ENCODE measurements at places on chromosomes 7 and 10. TPM values are rescaled to one million over a fixed set of nuclear protein-coding genes. Genes with fewer than 3 reads are reported as not detected.

GRCh38 chr10:120426306-120426705 lies 30.7 kb upstream of the PLPP4 start:
- DNase-seq = no peak

- no peak for DNase-seq
Measured at GRCh38 chr7:147400925-147401324, 1189.6 kb upstream of the C7orf33 start.

- DNase-seq = no peak
Measured at GRCh38 chr10:80540618-80540980, 2.9 kb downstream of the SH2D4B start.

AKR1D1 gene
- total RNA-seq = not detected

DNA sequence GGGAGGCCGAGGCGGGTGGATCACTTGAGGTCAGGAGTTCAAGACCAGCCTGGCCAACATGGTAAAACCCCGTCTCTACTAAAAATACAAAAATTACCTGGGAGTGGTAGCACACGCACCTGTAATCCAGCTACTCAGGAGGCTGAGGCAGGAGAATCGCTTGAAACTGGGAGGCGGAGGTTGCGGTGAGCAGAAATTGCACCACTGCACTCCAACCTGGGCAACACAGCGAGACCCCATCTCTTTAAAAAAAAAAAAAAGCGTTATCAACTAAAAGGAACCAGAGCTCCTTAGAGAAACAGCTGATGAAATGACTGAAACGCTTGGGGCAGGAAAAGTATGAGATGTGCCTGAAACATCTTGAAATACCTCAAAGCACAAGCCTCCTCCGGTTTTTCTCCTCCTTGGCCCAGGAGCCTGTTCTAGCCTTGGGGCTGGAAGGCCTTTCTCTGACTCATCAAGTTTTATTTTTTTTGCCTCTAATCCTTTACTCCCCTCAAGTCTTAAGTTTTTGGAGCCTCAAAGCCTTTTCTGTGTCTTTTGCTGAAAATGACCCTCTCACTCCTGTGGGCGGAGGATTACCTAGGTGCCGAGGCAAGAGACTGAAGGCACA lies 2.6 kb upstream of the METTL27 start:
- DNase-seq = no peak

- DNase-seq = no peak
Measured at GRCh38 chr7:30526163-30526562, 21.5 kb upstream of the GGCT start.

DNA sequence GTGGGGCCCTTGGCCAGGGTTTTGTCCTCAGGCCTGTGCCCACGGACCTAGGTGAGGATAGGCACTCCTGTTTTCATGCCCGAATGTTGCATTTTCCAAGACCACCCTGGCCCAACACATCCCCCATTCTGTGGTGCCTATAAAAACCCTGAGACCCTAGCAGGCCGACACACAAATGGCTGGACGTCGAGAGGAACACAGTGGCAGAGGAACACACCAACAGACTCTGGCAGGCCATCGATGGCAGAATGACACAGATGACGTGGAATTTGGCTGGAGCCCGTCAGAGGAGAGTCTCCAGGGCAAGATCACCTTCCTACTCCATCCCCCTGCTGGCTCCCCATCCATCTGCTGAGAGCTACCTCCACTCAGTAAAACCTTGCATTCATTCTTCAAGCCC lies 898.8 kb downstream of the ANKRD7 start:
- no peak for DNase-seq

- peak; percentile 64 for DNase-seq
Measured at GRCh38 chr10:96339956-96340904, 18.6 kb downstream of the OPALIN start.

- DNase-seq = no peak
Measured at GRCh38 chr7:108200326-108200725, 70.2 kb upstream of the LAMB4 start.

DNA sequence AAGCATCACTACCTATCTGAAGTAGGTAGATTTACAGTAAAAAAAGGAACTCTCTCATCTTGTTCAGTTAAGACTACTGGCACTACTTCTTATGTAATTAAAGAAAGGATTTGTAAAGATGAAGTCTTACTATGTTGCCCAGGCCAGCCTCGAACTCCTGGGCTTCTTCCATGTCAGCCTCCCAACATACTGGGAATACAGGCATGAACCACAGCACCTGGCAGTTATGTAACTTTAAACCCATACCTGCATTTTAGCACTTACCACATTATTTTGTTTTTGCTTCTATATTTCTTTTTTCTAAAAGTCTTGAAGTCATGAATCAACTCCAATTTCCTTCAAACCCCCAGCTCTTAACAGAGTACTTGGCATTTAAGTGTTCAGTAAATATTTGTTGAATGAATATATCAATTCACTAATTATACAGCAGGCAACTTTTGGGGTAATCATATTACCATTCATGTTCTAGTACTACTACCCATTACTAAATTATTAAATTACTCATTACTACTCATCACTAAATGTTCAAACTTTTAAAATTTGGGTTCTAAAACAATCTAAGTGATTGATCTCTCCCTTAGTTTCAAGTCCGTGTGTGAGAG lies 31.6 kb upstream of the CCDC71L start:
- no peak for DNase-seq

- no peak for DNase-seq
Measured at GRCh38 chr10:69712342-69712741, 82.3 kb downstream of the FAM241B start.

DNA sequence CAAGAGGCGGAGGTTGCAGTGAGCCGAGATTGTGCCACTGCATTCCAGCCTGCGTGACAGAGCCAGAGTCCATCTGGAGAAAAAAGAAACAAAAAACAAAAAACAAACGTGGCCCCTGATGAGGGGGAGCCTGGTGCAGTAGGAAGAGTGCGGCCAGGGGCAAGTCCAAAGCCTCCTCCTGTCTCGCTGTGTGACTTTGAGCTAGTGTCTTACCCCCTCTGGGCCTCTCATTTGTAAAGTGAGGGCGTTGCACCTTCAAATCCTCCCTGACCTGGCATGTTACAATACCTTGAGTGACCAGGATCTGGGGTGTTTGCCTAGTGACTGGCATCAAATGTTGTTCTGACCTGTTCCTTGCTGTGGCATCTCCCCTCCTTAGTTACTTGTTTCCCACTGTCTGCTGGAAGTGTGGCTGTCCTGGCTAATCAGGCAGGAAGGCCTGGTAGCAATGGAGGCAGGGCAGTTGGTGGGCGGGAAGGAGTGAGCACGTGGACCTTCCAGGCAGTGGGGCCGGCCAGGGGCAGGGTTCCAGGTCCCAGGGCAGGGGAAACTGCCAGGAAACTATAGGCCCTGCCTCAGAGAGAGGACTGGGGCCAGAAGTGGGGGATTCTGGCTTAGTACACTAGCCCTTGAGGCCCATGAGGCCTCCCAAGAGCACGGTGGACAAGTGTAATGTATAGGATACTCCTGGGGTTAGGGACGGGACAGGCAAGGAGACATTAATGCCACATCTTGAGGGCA lies 24.5 kb upstream of the GOLGA7B start:
- DNase-seq = no peak

SPDYE8 gene
- total RNA-seq = not detected

GRCh38 chr7:46011501-46011900 lies 90.4 kb upstream of the IGFBP3 start:
- DNase-seq = no peak

GRCh38 chr10:79430325-79430905 lies 15.0 kb downstream of the ZCCHC24 start:
- no peak for DNase-seq

DNA sequence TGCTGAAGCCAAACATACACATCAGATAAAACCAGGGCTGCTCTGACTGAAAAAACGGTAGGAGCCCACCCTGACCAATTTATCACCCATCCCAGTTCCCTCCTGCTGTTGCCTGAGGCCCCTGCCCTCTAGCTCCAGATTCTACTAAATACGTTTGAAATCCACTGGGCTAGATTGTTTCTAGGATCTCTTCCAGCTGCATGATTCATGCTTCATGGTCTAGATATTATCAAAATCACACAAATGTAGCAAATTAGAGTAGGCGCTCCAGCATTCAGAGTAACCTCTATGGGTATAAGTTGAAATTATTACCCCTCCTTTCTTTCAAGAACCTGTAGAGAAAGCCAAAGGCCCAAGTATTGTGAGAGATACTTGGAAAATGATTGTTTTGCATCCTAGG lies 151.2 kb upstream of the FAM13C start:
- no peak for DNase-seq

DNA sequence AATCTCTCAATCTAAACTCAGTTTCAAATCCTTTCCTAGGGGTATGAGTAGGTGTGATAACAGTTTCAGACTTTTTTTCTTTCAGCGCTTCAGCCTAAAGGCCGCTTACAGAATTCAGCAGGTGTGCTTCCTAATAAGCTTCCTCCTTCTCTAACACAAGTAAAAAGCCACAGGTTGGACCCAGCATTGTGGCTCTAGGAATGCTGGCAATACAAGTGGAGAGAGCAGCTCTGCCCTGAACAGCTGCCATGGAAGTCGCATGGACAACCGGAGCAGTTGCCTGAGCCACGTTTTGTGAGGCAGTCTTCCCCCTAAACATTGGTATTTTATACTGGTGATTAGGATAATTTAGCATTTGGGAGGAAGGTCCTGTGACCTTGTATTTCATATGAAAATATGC lies 83.5 kb downstream of the ST7 start:
- DNase-seq = no peak

FOXP2 gene
- not detected for total RNA-seq

DNA sequence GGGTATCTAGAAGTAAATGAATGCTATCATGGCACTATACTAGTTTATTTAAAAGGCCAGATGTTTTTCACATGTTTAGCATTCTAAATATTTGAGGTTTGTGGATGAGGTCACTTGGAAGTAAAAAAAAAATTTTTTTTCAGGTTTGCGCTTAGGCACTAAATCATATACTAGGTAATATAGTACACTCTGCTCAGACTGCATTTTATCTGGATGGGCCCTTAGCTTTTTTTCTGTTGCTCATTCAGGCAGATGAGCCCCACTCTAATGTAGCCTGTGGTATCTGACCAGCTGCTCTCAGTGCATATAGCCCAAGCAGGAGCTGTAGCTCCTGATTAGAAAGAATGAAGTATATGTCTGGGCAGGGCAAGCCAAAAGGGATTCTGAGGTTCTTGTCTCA lies 210.1 kb downstream of the AUTS2 start:
- DNase-seq = no peak

ANKRD26 gene
- total RNA-seq = 10.3 TPM

GRCh38 chr7:99621271-99621670 lies 4.5 kb downstream of the ZSCAN25 start:
- no peak for DNase-seq

VIPR2 gene
- total RNA-seq = not detected

SLC16A12 gene
- not detected for total RNA-seq

- no peak for DNase-seq
Measured at GRCh38 chr10:24988831-24989640, 26.9 kb downstream of the ENKUR start.

BTRC gene
- total RNA-seq = 14.3 TPM

CPA5 gene
- 3.5 TPM for total RNA-seq

DNA sequence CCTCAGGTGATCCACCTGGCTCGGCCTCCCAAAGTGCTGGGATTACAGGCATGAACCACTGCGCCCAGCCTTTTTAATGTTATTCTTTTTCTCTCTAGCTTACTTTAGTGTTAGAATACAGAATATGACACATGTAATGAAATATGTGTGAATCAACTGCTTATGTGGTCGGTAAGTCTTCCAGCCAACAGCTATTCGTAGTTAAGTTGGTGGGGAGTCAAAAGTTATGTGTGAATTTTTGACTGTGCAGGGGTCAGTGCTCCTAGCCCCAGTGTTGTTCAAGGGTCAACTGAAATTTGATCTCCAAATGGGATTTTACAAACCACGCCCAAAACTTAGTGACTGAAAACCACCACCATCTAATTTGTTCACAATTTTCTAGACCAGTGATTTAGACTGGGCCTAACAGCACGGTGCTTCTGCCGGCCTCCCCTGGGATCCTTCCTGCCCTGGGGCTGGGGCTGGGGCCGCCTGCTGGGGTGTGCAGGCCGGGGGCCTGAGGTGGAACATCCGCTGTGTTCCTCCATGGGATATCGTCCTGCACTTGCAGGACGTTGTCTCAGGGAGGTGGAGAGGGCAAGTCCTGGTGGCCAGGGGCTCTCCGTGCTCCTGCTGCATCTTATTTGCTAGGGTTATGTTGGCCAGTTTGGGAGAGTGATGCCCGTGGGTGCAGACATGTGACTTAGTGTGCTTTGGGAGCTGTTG lies 24.5 kb upstream of the GRB10 start:
- DNase-seq = no peak

- no peak for DNase-seq
Measured at GRCh38 chr7:50274361-50274760, 30.2 kb upstream of the IKZF1 start.

DNA sequence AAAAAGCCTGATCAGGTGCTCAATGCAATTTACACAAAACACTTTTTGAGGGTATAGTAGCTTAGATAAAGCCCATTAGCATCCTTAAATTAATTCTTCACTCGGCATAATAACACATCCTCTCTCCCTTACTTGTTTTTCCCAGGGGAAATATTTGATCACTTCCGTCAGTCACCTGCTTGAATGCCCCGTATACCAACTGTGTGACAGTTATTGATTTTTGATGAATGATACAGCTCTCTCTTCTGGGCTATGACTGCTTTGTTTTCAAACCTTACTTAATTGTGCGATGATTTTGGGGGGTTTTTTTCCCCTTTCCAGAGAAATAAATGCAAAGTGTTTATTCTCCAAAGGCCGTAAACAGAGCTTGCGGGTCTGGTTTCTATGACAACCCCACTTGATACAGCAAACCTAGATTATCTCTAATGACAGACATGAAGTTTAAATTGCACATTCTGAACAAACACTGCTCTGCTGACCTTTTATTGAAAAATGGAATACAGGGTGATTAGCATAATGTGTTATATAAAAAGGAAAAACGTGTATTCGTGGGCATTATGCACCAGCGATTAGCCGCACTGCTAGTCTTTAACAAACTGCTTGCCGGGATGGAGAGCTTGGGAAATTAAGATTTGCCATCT lies 78.4 kb upstream of the NANOS1 start:
- DNase-seq = no peak

GRCh38 chr10:14024329-14025202 lies 306.2 kb downstream of the FRMD4A start:
- DNase-seq = no peak

GRCh38 chr7:121376979-121377378 lies 19.1 kb downstream of the FAM3C start:
- no peak for DNase-seq

GPR146 gene
- total RNA-seq = 2.4 TPM

GRCh38 chr10:47383261-47384147 lies 589 bp downstream of the ZNF488 start:
- no peak for DNase-seq

- DNase-seq = no peak
Measured at GRCh38 chr10:57890691-57891090, 377.0 kb downstream of the IPMK start.

- no peak for DNase-seq
Measured at GRCh38 chr7:50768485-50769474, 13.9 kb downstream of the GRB10 start.

GRCh38 chr7:56007891-56008290 lies 43.4 kb downstream of the PSPH start:
- no peak for DNase-seq

DNA sequence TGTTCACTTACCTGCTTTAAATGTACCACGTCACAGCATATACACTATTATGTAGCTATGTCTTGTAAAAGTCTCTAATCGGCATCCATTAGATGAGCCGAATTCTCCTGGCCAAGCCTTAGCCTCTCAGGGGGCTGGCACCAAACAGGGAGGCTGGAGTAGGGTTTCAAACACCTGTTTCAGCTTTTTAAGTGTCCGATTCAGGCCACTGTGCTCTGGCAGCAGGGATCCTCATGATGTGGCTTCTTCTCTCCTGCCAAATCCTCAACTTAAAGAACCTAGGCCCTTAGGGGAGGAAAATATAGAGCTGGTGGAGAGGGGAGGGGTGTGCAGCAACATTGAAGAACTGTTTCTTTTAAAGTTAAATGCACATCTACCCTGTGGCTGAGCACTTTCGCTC lies 68.5 kb upstream of the NFKB2 start:
- DNase-seq = no peak
